Epithelial cell of proximal tubule (primary cell): ENCODE measurements at places on chromosomes 11 and 22.

DNA sequence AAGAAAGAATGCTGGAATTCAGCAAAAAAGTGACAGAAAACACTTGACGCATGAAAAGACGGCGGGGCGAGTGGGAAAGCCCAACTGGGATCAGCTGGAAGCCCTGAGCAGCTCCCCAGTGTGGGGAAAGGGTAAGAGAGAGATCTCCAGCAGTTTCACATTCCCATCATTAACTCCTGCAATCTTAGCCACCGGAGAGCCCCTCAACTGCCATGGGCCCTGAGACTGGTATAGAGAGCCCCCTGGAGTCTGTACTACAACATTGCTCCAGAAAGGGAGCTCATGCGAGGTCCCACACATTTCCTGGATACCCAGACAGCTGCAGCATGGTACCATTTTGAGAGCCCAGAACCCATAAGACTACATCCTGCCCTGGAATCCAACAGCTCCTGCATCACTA is 31.1 kb downstream of the MRGPRX4 start:
- no peak for DNase-seq

- no peak for DNase-seq
Measured at GRCh38 chr22:29078036-29078868, 5.4 kb downstream of the KREMEN1 start.

DNA sequence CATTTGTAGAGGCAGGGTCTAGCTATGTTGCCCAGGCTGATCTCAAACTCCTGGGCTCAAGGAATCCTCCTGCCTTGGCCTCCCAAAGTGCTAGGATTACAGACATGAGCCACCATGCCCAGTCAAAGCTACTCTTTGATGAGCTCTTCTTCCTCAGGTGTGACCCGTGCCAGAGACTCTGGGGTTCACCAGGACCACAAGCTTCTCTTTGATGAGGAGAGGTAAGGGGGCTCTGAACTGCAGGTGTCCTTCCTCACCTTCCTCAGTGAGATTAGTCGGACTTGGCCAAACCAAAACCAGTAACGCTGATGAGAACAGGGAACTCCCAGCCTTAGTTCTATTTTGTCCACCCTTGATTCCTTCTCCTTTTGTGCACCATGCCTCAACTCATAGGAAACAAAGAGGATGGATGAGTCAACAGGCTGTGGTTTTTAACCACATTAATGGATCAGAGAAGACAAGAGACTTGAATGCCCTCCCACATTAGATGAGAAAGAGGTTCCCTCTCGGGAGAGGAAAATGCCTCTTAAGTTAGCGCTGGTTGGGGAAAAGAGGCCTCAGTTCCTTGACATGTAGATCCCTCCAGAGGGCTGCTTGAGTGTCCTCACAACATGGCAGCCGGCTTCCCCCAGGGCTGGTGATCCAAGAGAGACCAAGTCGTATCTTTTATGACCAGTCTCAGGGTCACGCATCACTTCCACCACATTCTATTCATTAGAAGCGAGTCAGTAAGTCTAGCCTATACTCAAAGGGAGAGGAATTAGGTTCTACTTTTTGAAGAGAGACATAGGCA is 25.7 kb upstream of the CTR9 start:
- peak; percentile 47 for DNase-seq

DNA sequence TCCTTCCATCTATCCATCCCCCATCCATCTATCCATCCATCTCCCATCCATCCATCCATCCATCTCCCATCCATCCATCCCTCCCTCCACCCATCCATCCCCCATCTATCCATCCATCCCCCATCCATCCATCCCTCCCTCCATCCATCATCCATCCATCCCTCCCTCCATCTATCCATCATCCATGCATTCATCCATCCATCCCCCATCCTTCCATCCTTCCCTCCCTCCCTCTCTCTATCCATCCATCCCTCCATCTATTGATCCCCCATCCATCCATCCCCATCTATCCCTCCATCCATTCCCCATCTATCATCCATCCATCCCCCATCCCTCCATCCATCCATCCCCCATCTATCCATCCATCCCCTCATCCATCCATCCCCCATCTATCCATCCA is 96.7 kb downstream of the MPPED1 start:
- no peak for DNase-seq

DNA sequence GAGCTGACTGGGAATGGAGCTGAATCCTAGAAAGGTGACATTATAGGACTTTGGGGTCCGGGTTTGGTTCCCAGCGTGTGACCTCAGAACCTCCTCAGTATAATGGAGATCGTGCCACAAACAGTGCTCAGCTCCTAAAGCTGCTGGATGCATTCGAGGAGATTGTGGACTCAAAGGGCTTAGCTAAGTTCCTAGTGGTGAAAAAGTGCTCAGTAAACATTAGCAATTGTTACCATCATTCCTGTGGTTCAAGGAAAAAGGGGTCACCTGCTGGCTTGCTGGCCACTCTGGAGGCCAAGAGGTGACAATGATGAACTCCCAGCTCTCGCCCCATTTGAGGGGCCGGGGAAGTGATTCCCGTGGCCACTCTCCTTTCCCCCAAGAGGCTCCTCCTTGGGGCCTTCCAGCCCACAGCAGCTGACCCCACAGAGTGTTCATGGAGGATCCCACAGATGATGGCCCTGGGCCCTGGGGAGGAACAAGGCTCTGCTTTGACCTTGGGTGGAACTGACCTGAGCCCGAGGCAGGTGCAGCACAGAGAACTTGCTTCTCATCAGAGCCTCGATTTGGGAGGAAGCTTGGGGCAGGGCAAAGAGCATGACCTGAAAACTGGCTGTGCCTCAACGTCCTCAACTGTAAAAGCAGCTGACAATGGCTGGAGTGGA is 40.1 kb downstream of the TRIM29 start:
- no peak for DNase-seq

- no peak for DNase-seq
Measured at GRCh38 chr11:75814363-75814676, 690 bp upstream of the UVRAG start.

DNA sequence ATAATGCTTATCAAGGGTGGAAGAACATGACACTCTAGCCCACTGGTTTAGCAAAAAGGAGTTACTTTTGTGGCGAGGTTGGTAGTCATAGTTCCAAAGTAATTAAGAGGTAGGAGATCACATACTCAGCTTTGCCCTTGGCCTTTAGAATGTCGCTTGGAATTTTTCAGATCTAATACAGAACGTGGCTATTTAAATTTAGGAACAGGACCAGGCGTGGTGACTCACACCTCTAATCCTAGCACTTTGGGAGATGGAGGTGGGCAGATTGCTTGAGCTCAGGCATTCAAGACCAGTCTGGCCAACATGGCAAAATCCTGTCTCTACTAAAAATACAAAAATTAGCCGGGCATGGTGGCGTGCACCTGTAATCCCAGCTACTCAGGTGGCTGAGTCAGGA is 26.1 kb upstream of the ZNRF3 start:
- DNase-seq, result no peak

DNA sequence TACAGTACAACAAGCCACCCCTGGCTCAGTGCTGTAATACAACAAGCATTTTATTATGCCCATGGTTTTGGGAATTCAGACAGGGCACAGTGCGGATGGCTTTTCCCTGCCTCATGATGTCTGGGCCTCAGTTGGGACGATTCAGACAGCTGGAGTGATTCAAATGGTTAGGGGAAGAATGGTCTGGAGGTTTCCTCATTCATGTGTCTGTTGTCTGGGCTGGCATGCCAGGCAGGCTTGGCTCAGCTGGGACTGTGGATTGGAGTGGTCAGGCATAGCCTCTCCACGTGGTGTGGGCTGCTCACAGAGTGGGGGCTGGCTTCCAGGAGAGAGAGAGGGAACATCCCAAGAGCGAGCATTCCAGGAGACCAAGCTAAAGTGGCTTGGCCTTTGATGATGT is 164.4 kb downstream of the C11orf91 start:
- DNase-seq, result no peak
